Stimulated activated CD8-positive, alpha-beta memory T cell treated with anti-CD3 and anti-CD28 coated beads, Interleukin-2, amount 100 ng/mL, for 48 hours (primary cell): ENCODE measurements at places on chromosomes 4 and X.

DNA sequence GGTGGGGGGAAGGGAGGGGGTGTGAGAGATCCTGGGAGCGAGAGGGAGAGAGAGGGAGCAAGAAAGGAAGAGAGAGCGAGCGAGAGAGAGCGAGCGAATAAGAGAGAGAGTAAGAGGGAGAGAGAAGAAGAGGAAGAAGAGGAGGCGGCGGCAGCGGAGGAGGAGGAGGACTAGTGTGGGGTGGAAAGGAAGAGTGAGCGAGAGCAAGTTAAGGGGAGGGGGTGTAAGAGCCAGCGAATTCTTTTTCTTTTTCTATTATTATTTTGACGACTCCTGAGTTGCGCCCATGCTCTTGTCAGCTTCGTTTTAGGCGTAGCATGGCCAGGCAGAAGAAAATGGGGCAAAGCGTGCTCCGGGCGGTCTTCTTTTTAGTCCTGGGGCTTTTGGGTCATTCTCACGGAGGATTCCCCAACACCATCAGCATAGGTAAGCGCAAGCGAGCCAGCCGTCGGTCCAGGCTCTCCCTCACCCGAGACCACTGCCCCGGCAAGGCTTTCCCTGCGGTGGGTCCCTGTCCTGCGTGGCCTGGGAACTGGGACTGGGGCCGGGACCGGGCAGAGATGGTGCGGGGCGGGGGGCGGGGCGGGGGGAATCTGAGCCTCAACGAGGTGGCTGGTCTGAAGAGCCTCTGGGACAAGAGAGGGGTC is at the start of gene GRIA3:
Gene GRIA3 (plus strand): TSS at position 60 of the 647 bp plus-strand sequence. CDS start 258 bp downstream, at position 318.
- no peak for DNase-seq

- no peak for DNase-seq
These were observed 256.9 kb downstream of the ADAMTS3 start for GRCh38 chr4:72312032-72312650.

DNA sequence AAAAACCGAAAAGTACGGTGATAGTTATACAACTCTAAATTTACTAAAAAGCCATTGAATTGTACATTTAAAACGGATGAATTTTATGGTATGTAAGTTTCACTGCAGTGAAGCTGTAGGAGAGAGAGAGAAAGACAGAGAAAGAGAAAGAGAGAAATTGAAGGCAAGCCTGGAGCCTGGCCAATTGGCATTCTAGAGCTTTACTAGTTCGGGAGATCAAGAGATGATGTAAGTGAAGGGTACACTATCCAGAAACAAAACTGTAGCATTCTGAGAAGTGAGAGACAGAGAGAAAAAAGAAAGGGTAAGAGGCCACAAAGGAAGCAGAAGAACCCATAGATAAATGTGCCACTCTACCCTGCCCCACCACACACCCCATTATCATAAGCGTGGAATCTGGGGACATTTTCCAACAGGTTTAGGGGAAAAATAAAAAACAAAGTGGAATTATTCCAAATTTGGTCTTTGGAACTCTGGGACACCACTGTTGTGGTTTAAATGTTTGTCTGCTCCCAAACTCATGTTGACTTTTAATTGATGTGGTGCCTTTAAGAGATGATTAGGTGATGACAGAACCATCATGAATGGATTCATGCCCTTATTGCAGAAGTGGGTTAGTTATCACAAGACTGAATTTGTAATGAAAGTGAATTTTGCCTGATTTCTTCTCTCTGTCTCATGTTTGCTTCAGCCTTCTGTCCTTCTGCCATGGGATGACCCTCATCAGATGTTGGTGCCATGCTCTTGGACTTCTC is 123.0 kb upstream of the PLS3 start:
- DNase-seq = no peak

GRCh38 chr4:154119317-154119716 is 330.4 kb upstream of the SFRP2 start:
- DNase-seq = no peak

DNA sequence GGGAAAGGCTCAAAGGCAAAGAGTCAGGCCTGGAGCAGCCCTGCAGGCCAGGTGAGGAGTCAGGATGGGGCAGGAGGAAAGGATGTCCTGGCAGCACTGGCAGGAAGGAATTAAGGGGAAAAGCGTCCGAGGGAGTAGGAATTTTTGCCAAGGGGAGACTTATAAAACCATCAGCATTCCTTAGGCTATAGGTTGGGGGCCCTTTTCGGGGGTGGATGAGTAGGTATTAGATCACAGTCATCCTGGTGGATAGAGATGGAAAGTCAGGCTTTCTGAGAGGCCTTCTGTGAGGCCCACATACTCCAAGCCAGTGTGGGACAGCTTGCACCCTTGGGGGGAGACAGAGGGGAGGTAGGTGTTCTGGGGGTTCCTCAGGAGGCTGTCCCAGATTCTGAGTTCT is 12.3 kb downstream of the STARD8 start:
- no peak for DNase-seq

- DNase-seq = no peak
These were observed 427.9 kb upstream of the SPANXN1 start for GRCh38 chrX:144819406-144819805.

DNA sequence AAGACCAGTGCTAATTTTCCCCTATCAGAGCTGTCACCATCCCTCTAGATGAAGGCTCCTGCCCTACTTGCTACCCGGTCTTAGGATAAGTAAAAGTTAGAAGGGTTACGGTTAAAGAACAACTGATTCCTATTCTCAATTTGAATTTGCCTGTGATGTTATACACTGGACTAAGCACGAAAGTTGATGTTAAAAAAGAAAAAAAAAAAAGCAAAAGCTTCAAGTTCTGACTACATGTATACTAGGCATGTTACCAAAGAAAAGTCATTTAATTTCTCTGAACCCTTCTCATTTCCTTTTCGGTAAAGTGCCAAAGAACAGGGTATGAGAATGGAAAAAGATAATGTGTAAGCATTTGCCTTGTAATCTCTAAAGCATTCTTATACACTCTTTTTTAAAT is 1.4 kb upstream of the PPID start:
- DNase-seq = no peak

DNA sequence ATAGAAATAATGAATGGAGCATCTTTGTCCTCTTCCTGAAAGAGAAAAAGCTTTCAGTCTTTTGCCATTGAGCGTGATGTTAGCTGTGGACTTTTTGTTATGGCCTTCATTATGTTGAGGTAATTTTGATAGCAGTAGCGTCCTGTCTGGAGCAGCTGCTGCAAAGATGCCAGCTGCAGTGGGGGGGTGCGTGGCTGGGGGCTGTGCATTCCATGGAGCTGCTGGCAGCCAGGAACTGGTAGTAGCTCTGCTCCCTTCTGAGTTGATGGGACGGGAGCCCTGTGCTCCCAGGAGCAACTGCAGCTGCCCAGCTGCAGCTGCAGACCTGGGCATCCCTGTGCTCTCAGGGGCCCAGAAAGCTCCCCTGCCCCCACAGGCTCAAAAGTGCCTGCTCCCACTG is 50.4 kb downstream of the CCDC160 start:
- DNase-seq = no peak

DNA sequence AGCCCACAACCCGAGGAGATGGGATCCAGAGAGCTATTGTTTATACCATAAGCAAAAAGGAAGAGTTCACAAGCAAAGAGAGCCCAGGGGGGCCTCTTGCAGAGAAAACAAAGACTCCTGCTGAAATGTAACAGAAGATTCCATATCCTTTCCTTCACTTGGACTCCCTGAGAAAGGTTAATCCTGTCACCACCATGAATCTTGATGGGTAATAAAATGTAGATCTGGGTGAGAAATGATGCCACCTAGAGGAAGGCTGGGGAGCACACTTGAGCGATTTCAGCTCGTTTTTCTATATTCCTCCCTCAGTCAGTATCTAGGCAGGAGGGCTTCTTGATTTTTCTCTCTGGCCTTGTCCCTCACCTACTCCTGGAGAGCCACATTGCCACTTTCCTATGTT is 10.2 kb upstream of the KCNE5 start:
- DNase-seq = no peak
